GM12891 (cell line): ENCODE measurements at places on chromosomes 1 and 21.

- DNase-seq, result no peak
Measured at GRCh38 chr1:206821493-206821892, 43.9 kb upstream of the IL20 start.

DNA sequence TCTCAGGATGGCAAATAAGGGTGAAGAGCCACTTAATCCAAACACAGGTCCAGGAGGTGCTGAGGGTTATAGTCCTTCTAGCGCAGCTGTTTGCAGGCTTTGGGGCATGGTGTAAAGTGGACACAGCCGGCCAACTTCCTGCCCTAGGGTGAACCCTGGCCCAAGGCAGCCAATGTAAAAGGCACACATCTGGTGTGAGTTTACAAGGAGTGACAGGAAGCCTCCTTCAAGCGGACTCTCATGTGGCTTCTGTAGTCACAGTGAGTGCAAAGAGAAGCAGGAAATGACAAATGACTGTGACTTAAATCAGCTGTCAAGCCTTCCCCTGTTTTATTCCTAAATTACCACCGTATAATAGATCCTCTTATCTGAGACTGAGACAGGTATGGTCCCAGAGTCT is 213.0 kb downstream of the CRB1 start:
- DNase-seq, result no peak

DNA sequence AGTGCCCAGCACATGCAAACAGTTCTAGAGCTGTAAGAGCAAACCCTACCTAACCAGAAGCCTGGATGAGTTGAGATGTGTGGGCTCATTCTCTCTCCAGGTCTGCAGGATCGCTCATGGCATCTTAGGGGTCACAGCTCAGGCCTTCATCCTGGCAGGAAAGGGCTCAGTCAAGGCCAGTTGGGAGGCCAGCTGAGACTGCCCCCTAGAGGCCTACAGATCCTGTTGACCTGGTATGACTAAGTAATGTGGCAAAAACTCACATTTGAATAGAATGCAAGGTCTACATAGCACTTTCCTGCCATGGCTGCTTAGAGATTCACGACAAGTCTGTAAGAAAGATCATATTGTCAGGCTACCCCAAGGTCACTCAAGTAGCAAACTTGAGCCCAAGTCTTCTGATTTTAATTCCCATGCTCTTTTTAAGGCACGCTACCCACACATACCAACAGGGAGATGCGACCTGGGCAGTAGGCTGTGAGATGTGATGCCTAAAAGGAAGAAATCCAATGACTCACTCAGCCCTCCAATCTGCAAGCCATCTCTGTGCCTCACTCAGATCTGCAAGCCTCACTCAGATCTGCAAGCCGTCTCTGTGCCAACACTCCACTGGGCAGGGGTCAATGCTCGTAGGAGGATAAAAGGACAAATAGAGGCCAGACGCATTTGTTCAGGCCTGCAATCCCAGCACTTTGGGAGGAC is 5.1 kb upstream of the CAPN8 start:
- no peak for DNase-seq

DNA sequence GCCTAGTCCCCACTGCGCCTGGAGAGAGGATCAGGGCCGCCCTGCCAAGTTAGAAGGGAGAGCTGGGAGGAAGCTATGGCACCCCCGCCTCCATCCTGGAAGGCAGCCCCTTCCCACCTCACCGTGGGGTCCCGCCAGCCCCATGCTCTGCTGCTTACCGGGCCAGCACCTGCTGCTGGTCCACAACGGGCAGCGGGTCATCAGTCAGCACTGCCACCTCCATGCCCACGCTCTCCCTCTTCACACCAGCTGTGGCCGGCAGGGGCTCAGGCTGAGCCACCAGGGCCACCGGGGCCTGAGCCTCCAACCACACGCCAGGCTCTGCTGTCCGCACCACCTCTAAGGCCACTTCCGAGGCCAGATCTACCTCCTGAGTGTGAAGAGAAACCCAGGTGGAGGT is 23.5 kb upstream of the DDOST start:
- DNase-seq, result no peak

DNA sequence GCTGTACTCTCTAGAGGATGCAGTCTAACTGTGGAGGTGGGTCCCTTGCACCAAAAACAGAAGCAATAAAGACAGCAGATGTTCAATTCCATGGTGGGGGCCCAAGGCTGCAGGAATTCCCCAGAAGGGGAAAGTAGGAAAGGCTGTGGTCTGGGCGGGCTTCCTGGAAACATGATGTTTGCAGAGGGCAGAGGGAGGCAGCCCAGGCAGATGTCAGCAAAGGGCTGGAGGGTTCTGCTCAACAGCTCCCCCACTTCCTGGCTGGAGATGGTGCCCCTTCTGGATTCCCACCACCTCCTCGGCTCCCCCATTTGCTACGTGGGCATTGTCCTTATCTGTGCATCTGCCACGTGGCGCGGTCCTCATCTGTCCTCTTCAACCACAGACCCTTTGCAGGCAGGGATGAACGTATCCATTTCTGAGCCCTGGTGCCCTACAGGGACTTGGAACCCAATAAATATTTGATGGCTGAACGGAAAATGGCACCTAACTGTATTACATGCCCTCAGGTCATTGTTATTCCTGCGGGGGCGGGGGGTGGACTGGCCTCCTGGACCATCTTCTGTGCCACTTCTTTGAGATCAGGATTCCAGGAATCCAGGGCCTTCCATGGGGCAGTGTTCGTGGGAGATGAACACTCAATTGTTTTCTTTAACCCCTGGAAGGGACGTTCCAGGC is 8.4 kb upstream of the GUCA2B start:
- no peak for DNase-seq

DNA sequence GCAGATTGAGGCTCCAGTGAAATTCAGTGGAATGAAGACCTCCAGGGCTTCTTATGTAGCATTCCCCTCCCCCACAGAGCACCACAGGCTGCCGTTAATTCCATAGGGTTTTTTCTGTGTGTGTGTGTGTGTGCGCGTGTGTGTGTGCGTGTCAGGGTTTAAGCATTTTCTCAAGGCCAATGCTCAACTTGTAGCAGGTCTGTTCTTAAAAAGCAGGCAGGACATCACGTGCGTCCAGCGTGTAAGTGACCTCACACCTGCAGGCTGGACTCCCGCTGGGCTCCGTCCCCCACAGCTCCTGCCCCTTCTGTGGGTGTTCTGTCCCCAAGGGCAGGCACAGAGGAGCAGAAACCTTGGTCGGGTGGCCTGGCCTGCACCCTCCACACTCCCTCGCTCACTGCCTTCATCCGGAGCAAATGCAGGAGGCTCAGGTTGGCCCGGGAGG is 5.3 kb downstream of the PRDM16 start:
- no peak for DNase-seq

GRCh38 chr1:47659146-47659545 is 221.3 kb downstream of the FOXD2 start:
- no peak for DNase-seq

DNA sequence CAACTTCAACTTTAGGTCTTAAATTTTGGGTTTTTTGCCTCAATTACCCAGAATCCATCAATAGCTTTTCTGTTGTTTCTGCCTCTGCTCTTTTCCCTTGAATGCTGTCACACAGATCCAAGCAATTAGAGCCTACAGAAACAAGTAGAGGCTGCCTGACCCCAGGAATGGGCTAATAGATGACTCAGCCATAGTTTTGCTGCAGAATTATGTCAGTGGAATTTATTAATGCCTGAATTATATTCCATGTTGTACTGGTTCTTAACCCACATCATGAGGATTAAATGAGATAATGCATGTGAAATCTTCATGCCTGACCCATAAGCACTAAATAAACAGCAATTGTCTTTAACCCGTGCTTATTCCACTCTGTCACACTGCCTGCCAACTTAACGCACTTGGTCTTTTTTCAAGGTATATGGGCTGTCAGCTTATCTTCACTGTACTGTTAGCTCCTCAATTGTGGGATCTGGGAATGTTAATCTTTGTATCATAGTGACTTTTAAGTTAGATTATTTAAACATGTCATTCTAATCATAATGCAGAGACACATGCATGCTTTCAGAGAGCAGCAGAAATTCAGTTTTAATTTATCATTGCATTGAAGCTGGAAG is 213.3 kb downstream of the ROR1 start:
- no peak for DNase-seq

GRCh38 chr1:58773406-58773840 is 10.4 kb downstream of the JUN start:
- DNase-seq, result no peak

GRCh38 chr1:112444269-112444668 is 48.3 kb downstream of the CTTNBP2NL start:
- no peak for DNase-seq

GRCh38 chr1:115170377-115170776 is 81.1 kb upstream of the TSPAN2 start:
- no peak for DNase-seq

DNA sequence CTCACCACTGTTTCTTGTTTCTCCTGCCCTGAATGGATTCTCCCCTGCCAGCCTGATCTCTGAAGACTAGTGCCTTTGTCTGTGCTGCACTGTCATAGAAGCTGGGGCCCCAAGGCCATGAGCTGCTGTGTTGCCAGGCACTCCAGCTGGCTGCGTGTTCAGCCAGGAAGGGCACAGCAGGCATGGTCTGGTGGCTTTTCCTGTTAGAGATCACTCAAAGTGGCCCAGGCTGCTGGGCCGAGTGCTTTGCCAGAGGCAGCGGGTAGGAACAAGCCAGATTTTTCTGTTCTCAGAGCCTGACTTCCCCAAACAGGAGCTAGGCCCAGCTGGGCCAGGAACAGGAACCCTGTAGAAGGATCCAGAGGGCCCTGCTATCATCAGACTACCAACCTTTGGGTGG is 5.2 kb downstream of the ADPRS start:
- DNase-seq, result no peak

GRCh38 chr1:240342251-240342625 is 250.6 kb downstream of the FMN2 start:
- no peak for DNase-seq

- no peak for DNase-seq
Measured at GRCh38 chr1:210437111-210437510, 108.4 kb downstream of the HHAT start.

- no peak for DNase-seq
Measured at GRCh38 chr21:43338951-43339350, 88.0 kb downstream of the SIK1 start.

- DNase-seq, result no peak
Measured at GRCh38 chr1:205220421-205220820, 7.3 kb upstream of the TMCC2 start.

GRCh38 chr1:161162052-161162451 is 2.8 kb downstream of the USP21 start:
- no peak for DNase-seq

- no peak for DNase-seq
Measured at GRCh38 chr1:98472878-98473277, 188.6 kb upstream of the SNX7 start.

DNA sequence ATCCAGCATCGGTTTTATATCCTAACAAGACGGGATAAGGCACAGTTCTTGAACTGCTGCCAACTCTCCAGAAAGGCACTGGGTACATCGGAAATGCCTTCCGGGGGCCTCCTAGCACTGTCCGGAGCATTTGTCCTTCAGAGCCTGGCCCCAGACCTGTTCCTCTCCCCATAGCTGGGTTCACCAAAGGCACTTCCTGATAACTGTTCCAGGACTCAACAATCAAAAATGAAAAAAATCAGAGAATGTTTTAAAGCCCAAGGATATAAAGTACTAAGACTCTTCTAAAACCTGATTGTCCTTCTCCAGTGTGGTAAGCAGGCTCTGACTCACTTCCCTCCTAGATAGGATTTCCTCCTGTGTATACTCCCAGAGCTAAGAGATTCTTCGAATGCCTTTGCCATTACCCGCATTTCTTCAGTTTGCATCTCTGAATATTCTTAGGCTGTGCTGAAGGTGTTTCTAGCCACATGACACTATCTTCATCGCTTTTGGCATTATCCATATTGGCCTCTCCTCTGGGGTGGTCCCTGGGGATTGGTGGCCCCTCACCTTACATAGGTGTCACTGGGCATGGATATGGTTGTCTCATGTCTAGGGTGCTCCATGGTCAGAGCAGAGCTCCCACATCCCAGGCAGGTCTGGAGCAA is 112.9 kb downstream of the ZBTB18 start:
- no peak for DNase-seq

DNA sequence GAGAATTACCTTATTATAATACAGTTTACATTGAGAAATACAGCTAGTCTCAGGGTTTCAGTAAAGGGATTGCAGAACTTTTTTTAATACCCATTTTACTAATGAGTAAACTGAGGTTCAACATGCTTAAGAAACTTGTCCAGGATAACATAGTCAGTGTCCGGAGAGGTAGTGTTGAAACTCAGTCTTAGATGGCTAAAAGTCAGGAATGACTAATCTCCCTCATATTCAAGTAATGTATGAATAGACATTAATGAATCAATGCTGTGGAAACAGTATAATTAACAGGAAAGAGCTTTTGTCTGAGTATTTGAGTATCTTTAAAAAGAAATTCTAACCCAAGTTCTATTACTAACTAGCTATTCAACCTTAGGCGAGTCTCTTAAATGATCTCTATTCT is 397.6 kb downstream of the PLA2G4A start:
- no peak for DNase-seq

DNA sequence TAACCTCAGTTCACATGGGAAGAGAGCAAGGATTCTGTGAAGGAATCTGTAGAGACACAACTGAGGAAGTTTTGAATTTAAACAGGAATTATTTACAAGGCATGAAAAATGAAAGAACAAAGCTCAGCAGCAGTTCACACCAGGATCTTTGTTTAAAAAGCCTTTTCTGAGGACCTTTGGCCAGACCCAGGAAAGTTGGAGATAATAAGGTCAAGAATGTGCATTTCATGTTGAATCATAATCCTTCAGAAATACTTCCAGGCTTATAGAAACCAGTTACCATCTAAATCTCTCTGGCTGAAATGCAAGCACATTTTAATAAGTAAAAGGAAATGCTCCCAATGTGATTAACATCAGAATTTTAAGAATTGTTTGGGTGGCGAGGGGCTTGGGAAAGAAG is 2.7 kb downstream of the CLIC6 start:
- no peak for DNase-seq

DNA sequence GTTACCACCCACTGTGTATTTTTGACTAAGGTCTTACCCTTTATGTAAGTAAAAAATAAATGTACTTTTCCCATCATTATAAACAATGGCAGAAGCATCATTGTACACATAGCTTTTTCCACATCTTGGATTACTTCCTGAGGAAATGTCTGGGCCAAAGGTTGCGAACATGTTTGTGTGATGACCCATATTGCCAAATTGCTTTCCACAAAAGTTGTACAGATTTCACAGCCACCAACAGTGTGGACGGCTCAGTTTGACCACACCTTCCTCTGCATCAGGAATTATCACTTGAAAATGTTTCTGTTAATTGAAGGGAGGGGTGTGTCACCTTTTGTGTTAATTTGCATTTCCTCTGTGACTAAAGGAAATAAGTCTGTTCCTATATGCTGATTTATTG is 25.7 kb downstream of the AKNAD1 start:
- no peak for DNase-seq

DNA sequence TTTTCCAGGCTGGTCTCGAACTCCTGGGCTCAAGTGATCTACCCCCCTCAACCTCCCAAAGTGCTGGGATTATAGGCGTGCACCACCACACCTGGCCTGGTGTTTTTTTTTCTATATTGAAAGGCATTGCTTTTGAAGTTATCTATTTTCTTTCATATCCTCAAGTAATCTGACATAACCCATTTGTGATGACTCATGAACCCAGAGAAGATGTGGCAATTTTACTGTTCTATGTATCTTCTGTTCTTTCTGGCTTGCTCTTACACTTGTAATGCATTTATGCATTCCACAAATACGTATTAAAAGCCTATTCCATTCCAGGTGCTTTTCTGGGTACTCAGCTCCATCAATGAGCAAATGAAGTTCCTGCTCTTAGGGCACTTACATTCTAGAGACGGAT is 29.9 kb upstream of the ERRFI1 start:
- no peak for DNase-seq

GRCh38 chr1:227924833-227925574 is 22.7 kb downstream of the WNT9A start:
- DNase-seq, result no peak
